ENCODE measurements at places on chromosomes 13 and 19.

GRCh38 chr13:48563626-48564025, 30.7 kb upstream of the RCBTB2 start:
- DNase-seq: no peak

DNA sequence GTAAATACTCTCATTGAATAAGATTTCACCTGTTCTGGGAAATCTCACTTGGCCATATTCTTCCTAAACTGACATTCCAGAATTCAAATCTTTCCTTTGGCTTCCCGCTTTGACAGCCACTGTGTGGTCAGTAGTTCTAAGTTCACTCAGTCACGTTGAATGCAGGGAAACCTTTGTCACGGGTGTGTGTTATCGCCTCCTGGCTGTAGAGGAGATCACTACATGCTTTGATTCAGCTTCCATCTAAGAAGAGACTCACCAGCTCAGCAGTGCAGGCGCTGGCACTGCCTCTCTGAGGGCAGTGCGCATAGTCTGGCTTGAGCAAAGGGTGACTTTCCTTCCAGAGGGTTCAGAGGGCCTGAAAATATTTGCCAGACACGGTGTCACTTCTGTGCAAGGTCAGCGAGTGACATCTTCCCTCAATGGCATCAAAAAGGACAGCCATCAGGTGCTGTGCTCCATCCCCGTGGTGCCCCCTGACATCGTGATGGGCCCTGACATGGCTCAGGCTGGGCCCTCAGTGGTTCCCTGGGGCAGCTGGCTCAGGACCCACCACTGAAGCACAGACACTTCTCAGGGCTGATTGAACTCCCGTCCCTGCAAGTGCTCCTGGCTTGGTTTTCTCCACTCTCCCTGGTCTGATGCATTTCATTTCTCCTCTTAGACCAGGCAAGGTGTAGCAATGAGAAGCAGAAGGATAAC, 635.4 kb upstream of the ARGLU1 start:
- no peak for DNase-seq

- no peak for DNase-seq
Observed at GRCh38 chr19:12695997-12696365, 450 bp downstream of the FBXW9 start.

- DNase-seq: no peak
Observed at GRCh38 chr13:93477238-93477637, 250.6 kb downstream of the GPC6 start.

DNA sequence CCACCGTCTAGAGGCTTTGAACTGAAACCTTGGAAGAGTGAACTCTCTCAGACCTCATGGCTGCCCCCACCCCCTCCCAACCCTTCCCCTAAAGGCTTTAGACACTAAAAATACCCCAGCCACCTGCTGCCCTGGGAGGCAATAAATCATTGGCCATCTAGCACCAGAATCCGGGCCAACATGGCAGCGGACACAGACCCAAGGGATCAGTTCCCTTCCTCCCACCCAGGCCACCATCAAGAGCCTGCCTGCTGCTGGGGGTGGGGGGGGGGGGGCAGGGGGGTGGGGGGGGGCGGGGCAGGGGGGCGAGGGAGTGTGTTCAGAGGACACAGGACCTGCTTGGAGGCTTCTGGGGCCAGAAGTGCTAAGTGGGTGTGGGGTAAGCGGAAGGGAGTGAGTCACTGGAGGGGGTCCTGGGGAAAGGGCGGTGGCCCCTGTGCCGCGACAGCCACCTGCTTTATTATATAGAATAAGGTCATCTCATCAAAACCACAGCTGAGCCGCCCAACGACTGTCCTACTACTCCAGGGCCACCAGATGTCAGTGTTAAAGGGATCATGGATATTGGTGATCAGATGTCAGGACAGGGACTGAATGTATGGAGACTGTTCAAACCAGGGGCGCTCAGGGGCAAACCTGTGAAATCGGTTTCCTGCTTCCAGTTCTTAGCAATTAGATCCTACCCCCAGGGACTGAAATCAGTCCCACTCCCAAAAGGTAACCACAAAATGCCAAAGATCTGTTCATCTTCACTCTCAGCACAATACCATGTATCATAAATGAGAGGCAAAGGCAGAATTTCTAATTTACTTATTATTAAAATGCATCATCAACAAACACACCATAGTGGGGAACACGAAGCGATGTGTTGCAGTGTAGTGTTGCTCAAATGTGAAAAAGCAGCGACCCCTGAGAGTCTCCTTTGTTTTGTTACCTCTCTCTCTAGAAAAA, 24.3 kb downstream of the ARL11 start:
- DNase-seq: no peak

GRCh38 chr13:38265132-38265497, 84.5 kb upstream of the UFM1 start:
- no peak for DNase-seq

DNA sequence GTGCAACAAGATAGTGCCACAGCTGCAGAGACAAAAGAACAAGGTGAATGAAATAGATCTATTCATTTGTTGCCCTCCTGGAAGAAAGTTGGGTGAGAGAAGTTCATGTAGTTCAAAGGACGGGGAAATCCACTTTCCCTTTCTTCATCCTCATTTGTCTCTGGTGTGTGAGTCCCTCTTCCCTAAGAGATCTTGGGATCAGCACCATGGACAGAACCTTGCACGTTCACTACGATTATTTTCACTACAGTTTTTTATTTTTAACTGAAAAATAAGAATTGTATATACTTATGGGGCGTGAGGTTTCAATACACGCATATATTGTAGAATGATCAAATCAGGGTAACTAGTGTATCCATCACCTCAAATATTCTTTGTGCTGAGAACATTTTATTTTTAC, 29.2 kb downstream of the NLRP5 start:
- DNase-seq: no peak

- DNase-seq: no peak
Observed at GRCh38 chr19:51780270-51780669, 14.7 kb upstream of the FPR3 start.
